ENCODE measurements at places on chromosomes 2 and 18.
A peak's percentile ranks its signal among the peaks of the same experiment; 100 is the strongest.

DNA sequence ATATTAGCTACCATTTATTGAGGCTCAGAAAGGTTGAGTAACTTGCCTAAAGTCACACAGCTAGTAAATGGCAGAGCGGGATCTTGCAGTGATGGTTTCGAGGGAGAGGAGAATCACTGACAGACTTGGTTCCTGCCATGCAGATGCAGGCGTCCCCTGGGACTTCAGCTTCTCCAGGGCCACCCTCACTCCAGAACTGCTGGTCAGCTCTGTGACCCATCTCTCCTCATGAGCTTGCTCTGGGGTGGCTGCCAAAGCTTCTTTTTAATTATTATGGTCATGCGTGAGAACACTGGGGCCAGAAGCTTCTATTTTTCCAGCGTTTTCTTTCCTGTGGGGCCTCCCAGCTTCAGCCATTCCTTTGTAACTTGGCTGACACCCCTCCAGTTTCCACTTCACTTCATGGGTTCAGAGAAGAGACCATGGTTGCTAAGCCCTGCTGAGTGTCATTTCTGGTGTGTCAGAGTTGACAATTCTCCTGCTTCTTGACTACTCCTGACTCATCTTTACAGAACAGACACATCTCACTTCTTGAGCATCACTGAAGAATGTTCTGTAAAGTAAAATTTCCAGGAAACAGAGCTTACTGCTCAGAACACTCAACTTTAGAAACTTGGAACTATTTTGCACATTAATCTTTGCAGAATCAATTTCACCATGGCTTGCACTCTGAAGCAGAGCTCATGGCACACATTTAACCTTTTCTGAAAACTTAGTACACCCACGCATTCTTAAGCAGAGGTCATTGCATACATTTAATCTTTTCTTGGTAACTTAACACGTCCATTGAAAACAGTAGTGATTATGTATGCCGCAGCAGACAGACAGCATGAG lies 70.4 kb downstream of the IL1R2 start:
- DNase-seq: no peak

- DNase-seq: no peak
Observed at GRCh38 chr2:210072922-210073509, 70.6 kb downstream of the RPE start.

- DNase-seq: no peak
Observed at GRCh38 chr18:37465958-37466357, 99.6 kb downstream of the CELF4 start.

DNA sequence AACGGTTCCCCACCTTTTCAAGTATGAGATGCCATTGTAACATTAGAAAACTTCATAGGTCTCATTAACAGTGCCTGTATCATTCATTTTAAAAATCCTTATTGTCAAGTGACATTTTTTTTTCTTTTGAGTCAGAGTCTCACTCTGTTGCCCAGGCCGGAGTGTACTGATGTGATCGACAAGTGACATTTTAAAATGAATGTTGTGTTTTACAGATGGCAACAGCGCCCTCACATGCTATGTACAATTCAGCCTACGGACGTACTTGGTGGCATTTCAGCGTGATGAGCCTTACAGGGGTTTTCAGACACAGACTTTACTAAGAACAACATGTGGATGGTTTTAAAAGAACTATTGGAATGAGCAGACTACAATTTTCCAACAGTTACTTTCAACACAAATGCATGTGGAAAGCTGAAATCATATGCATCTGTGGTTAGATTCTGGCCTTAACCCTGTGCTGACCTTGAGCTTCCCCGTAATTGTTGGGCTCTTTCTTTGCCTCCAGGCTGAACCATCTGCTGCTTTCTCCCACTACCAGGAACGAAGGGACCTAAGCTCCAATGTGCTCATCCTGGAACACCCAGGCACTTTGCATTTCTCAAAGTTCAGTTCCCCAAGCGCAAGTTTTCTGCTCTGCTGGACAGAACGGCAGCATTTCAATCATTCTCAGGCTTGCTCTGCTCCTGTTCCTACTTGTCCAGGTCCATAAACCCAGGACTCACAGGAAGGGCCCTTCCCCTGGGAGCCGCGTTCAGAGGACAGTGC lies 119.9 kb upstream of the NDUFV2 start:
- DNase-seq: peak; percentile 21

- DNase-seq: no peak
Observed at GRCh38 chr18:49510393-49511115, 23.5 kb upstream of the C18orf32 start.

GRCh38 chr2:161651547-161651946 lies 27.3 kb downstream of the SLC4A10 start:
- DNase-seq: no peak

- DNase-seq: no peak
Observed at GRCh38 chr2:65934992-65935629, 499.8 kb upstream of the MEIS1 start.

GRCh38 chr18:58692422-58693185 lies 21.3 kb downstream of the MALT1 start:
- DNase-seq: no peak

DNA sequence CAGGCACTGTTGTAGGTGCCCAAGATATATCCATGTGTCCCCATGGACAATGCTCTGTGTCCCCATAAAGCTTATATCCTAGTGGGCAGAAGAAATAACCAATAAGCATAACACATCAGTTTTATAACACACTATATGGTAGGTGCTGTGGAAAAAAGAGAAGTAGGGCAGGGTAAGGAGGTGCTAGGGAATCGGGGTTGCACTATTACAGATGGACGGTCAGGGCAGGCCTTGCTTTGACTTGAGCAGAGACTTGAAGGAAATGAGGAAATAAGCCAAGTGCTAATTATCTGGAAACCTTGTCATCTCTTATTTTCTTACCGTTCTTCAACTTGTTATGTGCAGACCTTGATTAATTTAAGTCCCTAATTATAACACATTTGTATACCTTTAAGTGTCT lies 82.0 kb downstream of the PHLPP1 start:
- no peak for DNase-seq

GRCh38 chr18:79507076-79507545 lies 111.4 kb downstream of the NFATC1 start:
- no peak for DNase-seq

DNA sequence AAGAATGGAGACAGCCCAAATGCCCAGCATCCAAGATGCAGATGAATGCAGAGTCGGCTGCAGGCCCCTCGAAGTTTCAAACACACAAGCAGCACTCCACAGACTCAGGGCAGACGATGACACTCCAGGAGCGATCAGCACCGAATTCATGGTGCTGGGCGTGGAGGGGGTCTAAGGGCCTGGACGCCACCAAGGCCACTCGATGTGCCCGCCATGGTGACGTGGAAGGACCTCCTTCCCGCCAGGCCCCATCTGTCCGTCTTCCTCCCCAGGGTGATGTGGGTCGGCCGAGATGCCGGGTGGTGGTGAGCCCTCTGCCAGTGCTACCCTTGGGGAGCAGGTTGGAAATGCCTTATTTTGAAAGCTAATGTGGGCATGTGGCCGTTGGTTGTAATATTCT lies 9.4 kb downstream of the KIF1A start:
- no peak for DNase-seq

- no peak for DNase-seq
Observed at GRCh38 chr2:156099382-156099781, 233.1 kb downstream of the NR4A2 start.

DNA sequence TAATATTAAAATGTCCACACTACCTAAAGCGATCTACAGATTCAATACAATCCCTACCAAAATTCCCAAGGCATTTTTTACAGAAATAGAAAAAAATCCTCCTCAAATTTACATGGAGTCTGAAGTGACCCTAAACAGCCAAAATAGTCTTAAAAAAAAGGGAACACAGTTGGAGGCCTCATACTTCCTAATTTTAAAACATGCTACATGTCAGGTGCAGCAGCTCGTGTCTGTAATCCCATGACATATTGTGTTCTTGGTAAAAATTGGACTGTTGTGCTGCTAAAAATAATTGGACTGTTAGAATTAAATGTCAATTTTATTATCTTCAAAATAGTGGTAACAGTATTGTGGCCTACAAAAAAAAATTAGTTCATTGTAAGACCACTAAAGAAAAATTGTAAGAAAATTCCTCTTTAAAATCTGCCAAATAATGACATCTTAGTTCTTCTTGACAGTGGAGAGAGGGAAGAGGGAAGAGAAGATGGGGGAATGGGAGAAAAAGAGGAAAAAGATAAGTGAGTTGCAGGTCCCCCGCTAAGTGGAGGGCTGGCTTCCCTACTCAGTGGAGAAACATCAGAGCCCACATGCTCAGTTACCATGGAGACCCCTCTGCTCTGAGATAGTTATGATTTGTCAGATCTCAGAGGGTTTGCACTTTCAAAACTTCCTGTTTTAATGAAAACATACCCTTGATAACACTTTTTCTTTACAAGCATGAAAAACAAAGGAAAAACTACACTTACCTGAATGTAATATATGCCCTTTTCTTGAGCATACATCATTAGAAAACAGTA lies 46.5 kb downstream of the UNC50 start:
- DNase-seq: no peak

GRCh38 chr18:6547476-6547875 lies 132.8 kb upstream of the L3MBTL4 start:
- no peak for DNase-seq

- DNase-seq: no peak
Observed at GRCh38 chr2:75592888-75593287, 32.1 kb upstream of the EVA1A start.

DNA sequence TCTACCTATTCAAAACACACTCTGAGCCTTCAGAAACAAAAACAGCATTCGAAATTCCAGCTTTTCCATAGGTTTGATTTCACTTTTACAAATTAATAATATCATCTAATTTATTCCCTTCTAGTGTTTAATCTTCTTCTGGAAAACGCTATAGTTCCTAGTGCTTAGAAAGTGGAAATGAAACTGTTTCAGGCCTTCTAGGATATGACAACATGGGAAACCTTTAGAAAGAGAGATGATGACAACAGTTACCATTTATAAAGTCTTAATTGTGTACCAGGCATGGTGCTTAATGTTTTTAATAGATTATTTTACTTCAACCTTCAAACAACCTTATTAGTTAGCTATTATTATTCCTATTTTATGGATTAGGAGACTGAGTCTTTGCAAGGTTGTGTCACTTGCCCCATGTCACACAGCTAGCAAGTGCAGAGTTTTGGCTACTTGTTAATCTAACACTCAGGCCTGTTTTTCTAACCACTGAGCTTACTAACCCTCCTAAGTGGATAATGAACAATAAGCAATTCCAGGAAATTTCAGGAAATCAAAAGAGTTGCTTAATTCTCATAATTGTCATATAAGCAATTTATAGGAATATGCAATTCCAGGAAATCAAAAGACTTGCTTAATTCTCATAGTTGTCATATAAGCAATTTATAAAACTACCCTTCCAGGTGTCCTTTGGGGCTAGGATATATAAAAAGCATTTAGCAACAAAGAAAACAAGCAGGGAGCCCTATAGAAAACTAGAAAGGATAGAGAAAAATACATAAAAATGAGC lies 206.0 kb downstream of the ZNF521 start:
- no peak for DNase-seq

DNA sequence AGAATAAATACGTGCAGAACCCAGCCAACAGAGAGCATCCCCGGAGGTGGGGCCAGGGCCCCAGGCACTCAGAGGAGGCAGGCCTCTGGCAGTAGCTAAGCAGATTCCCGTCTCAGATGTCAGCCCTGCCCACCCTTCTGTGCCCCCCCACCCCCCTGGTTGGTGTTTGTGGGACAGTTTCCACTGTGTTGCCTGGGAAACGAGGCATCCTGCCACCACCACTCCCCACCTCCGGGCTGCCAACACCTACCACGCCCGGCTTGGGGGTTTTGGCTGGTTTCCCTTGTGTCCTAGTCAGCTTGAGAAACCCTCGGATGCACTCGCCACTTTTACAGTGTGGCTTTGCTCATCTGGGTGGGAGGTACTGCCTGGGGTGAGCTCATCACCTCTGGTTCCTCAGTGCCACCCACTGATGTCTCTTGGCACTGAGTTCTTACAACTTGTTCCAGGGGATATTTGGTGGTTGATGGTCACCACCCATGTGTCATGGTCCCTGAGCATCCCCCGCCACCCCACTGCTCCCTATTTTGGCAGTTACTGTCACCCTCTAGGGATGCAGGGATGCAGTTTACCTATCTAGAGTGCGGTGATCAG lies 72.4 kb upstream of the YWHAQ start:
- no peak for DNase-seq

GRCh38 chr2:610491-610890 lies 66.7 kb downstream of the TMEM18 start:
- no peak for DNase-seq

- no peak for DNase-seq
Observed at GRCh38 chr18:42289526-42289925, 334.5 kb downstream of the PIK3C3 start.

- DNase-seq: no peak
Observed at GRCh38 chr2:61759718-61760117, 94.1 kb downstream of the FAM161A start.

- DNase-seq: no peak
Observed at GRCh38 chr18:46481847-46482245, 175.2 kb downstream of the LOXHD1 start.

DNA sequence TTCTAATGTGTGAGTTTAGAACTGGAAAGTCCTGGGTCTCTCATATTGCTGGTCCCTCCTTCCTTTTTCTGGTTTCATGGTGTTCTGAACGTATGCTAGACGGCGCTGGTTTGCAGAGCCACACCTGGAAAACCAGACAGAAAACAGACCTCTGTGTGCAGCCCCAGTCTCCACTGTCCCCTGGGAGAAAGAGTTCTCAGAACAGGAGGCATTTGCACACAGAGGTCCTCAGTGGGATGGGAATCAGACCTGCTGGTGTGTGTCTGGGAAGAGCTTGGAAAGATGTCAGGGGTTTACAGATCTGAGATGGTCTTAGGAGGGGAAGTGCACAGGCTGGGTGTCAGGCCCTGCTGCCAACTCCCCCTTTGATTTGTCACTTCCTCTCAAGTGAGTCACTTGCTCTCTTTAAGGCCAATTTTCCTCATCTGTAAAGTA lies 14.9 kb upstream of the MBP start:
- DNase-seq: no peak

GRCh38 chr2:30349691-30350090 lies 97.4 kb upstream of the LCLAT1 start:
- no peak for DNase-seq

GRCh38 chr2:100755441-100755840 lies 64.5 kb upstream of the NPAS2 start:
- DNase-seq: no peak

GRCh38 chr2:64941801-64942200 lies 47.4 kb upstream of the SLC1A4 start:
- DNase-seq: no peak

- DNase-seq: no peak
Observed at GRCh38 chr2:191846515-191847476, at the start of gene CAVIN2. Gene CAVIN2 (minus strand): TSS chr2:191847088. CDS start chr2:191846925, 163 bp downstream.

- DNase-seq: no peak
Observed at GRCh38 chr2:210224591-210224940, 681 bp downstream of the ACADL start.

All from neuronal stem cell (in vitro differentiated cells).